HS-27A (cell line): ENCODE measurements at places on chromosomes 16 and 17.

DNA sequence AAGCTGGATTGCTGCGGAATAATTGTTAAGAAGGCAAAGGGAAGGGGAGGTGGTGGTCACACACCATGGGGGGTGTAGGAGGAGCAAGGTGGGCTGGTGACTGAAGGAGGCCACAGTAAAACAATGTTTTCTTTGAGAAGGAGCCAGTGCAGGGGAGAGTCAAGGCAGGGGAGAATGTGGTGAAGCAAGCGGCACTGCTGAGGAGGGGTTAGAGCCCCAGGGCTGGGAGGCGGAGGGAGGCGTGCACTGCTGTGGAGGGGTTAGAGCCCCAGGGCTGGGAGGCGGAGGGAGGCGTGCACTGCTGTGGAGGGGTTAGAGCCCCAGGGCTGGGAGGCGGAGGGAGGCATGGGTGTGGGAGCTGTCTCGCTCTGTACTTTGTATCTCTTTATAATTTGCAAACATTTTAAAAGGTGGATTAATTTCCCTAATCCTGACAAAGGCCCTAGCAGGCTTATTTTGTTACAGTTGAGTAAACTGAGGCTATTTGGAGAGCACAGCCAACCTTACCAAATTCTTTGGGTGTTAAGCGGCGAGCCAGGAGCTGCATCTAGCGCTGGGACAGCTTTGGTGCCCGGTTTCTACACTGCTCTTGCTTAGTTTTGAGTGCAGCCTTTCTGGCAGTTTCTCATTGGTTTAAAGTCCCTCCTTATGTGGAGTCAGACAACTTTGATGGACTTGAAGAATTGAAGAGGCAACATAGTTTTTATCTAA, 20.9 kb downstream of the RPTOR start:
- no peak for DNase-seq

GRCh38 chr16:50741225-50741780, 583 bp upstream of the CYLD start:
- DNase-seq = no peak

DNA sequence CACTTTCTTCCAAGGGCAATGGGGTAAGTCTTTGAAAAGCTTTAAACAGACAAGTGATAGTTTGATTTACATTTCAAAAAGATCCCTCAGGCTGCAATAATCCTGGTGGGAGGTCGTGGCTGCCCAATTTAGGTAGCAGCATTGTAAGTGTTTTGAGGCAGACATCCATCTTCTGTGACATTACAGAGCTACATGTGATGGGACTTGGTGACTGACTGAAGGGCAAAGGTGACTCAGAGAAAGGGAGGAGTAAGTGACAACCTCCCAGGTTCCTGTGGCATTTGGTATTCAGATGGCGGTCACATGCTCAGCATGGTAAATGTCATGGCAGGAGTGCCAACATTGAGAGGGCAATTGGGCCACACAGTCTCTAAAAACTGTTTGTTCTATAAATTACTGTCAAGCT, 26.5 kb downstream of the STAT3 start:
- DNase-seq = no peak

GRCh38 chr17:38333635-38334295, 10.0 kb downstream of the GPR179 start:
- no peak for DNase-seq

- no peak for DNase-seq
These were observed 38.5 kb upstream of the CES5A start for GRCh38 chr16:55913716-55914115.

DNA sequence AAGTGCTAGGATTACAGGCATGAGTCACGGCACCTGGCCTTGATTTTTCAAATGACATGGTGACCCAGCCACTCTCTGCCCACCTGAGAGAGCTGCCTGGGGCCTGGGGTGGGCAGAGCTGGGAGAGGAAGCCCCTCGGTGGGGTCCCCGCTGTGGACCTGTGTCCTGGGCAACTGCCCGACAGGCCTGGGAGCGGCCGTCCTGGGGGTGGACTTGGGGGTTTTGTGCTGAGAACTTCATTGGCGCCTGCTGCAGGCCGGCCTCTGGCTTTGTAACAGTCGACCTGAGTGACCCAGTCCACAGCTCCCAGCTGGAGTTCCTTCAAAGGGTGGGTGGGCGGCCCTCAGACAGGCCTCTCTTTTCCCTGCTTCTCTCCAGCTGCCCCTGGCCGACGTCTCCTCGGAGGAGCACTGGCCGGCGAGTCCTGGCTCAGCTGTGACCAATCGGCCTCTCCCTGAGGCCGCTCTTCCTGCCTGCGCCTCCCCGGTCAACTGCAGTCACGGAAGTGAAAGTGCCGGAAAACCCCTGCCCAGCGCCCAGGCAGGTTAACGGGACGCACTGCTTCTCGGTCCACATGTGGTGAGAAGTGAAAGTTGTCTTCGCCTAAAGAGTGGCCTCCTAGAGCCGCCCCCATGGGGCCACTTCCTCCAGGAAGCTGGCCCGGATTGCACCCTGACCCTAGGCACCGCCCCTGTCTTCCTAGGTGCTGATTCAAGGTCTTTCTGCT, 5.5 kb downstream of the CBFA2T3 start:
- no peak for DNase-seq

GRCh38 chr17:83132251-83133081, 53.1 kb downstream of the METRNL start:
- DNase-seq = no peak

- DNase-seq = no peak
These were observed 1.7 kb downstream of the NFATC3 start for GRCh38 chr16:68086860-68087268.

DNA sequence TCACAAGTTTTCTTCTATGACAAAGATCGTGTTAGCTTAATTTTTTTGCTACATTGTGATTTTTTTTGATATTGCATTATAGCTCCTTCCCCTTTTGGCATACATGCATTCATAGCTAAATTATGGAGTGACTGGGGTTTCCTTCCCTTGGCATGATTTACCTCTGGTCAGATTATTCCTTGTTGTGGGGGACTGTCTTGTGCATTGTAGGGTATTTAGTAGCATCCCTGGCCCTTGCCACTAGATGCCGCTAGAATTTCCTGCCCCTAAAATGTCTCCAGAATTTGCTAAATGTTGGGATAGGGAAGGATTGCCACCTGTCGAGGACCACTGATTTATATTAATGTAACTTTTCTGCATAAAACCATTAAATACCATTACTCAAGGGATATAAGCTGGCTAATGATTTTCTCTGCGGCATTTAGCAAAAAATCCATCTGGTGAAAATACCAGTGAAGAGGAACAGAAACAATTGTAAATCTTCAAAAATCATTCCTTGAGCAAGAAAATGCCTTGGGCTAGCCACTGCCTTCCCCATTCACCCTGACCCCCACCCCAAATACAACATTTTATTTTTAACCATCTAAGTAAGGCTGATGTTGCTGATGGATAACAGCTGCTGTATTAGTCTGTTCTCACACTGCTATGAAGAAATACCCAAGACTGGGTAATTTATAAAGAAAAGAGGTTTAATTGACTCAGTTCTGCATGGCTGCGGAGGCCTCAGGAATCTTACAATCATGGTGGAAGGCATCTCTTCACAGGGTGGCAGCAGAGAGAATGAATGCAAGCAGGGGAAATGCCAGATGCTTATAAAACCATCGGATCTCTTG, 195.2 kb downstream of the MAP2K6 start:
- no peak for DNase-seq

GRCh38 chr16:26070302-26071100, 378.7 kb downstream of the HS3ST4 start:
- DNase-seq = no peak

GRCh38 chr17:71412803-71413202, 708.0 kb upstream of the SOX9 start:
- peak; percentile 73 for DNase-seq

- DNase-seq = no peak
These were observed 19.1 kb upstream of the GSG1L start for GRCh38 chr16:28082624-28083023.

- DNase-seq = no peak
These were observed 12.7 kb upstream of the DOC2B start for GRCh38 chr17:193841-194806.

DNA sequence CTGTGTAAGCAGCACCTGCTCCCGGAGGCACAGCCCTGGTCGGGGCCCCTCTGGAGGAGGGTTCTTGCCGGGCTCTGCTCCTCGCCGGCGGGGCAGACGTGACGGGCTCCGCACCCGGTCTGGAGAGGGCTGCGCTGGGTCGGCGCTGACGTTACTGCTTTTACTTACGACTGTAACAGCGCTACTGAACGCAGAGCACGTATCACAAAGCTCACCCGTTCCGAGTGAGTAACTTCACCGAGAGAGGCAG, 1.3 kb upstream of the RAB40C start:
- no peak for DNase-seq

GRCh38 chr17:53166731-53167130, 656.0 kb upstream of the KIF2B start:
- DNase-seq = no peak

- DNase-seq = peak; percentile 96
These were observed 17.4 kb upstream of the COL1A1 start for GRCh38 chr17:50218771-50219315.

- no peak for DNase-seq
These were observed 11.5 kb downstream of the EPOP start for GRCh38 chr17:38663125-38663751.

DNA sequence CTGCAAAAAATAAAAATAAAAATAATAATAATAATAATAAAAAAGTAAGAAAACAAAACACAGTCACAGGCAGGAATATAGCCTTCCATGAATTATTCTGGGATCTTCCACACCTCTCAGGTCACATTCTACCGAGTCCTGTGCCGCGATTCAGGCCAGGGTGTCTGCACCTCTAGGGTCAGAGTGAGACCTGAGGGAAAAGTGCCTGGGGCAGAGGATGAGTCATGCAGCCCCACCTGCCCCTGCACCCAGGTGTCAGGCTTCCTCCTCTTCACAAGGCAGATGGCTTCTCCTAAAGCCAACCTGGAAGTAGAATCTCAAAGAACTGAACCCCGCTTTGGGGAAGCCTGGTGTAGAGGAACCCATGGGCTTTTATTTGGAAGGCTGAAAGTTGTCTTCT, 283.7 kb downstream of the CPPED1 start:
- no peak for DNase-seq

GRCh38 chr17:1834380-1835149, 4.8 kb downstream of the RPA1 start:
- no peak for DNase-seq

GRCh38 chr17:77558846-77559626, 399.5 kb upstream of the TNRC6C start:
- no peak for DNase-seq

GRCh38 chr17:17416400-17417360, 60.1 kb upstream of the MED9 start:
- no peak for DNase-seq

GRCh38 chr17:41660221-41660711, 28.4 kb upstream of the EIF1 start:
- no peak for DNase-seq

DNA sequence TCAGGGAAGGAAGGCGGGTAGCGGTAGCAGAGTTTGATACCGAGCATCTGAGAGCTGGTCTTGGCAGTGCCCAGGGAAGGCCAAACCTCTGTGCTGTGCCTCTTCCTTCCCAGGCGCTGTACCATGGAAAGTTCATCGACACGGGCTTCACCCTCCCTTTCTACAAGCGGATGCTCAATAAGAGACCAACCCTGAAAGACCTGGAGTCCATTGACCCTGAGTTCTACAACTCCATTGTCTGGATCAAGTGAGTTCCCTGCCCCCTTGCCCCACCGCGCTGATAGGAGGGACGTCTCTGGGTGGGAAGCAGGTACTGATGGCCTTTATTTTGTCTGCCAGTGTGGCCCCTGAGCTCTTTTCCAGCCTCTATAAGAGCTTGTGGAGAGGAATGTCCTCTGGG, 15.4 kb upstream of the CLEC18A start:
- no peak for DNase-seq

DNA sequence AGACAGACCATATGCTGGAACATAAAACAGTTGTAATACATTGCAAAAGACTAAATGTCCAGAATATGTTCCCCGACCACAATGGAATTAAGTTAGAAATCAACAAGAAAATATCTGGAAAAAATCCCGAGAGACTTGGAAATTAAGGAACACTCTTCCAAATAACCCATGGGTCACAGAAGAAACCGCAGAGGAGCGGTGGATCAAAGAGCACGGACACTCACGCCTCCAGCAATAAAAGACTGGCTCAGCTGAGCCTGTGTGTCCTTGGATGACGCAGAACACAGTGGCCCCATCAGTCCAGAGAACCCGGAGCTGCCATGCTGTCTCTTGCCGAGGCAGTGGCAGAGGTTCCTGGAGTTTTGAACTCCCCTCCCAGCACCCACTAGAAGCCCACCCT, 30.9 kb upstream of the FOXF1 start:
- DNase-seq = no peak

DNA sequence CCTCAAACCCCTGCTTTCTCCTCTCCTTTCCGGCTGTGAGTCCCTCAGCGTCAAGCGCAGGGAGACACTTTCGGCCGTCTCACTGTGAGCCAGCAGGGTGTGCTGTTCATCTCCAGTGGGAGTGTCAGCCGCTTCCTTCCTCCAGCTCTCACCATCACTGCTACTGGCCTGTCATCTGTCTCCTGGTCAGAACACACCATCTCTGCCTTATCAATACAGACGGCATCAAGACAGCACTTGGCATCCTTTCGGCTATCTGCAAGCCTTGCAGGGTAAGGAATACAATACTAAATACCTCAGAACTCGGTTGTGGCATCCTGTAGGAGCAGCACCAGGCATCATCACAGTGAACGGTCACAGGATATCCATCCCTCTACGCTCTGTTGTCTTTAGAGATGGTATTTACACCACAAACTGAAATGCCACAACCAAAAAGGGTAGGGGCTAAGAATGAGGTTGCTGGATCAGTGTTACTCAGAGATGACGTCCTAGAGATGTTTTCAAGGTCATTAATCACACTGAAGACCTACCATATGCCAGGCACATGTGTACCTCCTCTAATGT, 20.7 kb upstream of the CMTM4 start:
- no peak for DNase-seq

- no peak for DNase-seq
These were observed 137.2 kb downstream of the C16orf78 start for GRCh38 chr16:49510654-49511305.

GRCh38 chr17:38584350-38584925, 21.3 kb downstream of the SRCIN1 start:
- no peak for DNase-seq

DNA sequence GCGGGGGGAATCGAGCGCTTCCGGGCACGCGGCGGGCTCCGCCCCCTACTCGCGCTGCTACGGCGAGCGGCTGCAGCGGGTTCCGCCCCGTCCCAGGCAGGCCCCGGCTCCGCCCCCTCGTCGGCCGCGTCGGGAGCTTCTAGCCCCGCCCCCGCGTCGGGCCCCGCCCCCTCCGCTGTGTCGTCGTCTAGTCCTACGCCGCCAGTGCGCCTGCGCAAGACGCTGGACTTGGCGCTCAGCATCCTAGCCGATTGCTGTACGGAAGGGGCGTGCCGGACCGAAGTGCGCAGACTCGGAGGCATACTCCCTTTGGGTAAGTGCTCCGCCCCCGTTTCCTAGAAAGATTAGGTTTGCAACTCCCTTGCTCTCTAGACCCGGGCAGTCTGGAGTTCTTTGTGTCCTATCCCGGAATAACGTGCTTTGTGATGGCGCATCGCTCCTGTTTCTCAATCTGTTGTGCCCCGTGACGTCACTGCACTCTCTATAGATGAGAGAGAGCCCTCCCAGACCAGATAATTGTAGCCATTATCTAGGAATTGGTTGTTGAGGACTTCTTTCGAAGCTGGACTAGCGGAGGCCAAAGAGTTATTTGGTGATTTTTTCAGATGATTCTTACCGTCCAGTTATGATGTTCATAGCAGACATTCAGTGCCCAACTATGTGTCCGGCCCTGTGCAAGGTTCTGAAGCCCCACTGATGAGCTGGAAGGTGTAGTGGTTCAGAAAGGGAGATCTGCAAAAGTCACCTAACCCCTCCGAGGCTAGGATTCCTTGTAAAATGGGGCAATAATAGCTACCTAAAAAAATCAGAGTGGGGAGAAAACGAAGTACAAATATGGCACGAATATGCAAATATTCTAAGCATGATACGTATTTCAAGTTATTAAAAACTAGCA, 633 bp downstream of the ARMC5 start:
- peak; percentile 97 for DNase-seq
